AG04450 (cell line): ENCODE measurements at places on chromosomes 11 and 22.

DNA sequence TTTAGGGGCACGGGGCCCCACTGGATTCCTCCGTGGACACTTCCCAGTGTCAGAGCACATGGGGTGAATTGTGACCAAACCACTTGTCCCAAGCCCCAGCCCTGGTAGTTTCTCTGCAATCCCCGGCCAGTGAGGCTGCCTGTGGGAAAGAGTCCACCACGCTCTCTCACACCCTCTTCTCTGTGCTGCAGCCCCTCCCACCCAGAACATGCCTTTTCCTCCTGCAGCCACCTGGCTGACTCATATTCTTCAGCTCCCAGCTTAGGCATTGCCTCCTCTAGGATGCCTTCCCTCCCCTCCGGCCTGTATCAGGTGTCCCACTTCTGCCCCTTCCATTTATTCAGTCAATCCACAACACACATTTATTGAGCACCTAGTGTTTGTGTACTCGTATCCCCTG, 5.4 kb upstream of the RPS6KB2 start:
- no peak for DNase-seq

DNA sequence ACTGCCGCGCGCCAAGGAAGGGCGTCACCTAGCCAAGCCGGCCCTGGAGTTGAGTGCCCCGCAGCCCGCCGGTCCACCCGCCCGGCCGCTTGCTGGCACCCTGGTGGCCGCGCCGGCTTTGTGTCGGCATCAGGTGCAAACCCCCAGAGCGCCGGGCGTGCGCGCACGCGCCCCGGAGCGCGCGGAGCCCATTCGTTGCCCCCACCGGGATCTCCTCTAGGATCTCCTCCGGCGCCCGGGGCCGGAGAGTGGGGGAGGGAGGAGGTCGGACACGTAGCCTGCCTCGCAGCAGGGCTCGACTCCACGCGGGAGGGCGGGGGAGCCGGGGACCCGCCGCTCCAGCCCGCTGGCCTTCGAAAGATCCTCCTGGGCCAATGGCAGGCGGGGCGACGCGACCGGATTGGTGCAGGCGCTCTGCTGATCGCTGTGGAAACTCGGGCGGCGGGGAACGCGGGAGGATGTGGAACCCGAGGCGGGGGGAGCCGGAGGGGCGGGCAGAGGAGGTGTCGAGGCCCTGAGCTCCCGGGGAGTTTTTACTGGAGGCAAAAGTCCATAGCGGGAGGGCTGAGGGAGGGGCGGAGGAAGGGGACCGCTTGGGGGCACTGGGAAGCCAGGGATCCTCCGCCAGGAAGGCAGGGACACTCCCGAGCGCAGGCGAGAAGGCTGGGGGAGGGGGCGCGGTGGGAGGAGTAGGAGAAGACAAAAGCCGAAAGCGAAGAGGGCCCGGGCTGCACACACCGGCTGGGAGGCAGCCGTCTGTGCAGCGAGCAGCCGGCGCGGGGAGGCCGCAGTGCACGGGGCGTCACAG, at the start of gene FADS2:
Gene FADS2, plus strand, starts transcription at position 730 of the 808 bp plus-strand sequence. CDS start 91 bp downstream, outside the sequence.
- DNase-seq, result peak; percentile 80

- DNase-seq, result no peak
These were observed 174.2 kb upstream of the DDI1 start for GRCh38 chr11:103862094-103862801.

- no peak for DNase-seq
These were observed 44.4 kb upstream of the BARX2 start for GRCh38 chr11:129331217-129331616.

DNA sequence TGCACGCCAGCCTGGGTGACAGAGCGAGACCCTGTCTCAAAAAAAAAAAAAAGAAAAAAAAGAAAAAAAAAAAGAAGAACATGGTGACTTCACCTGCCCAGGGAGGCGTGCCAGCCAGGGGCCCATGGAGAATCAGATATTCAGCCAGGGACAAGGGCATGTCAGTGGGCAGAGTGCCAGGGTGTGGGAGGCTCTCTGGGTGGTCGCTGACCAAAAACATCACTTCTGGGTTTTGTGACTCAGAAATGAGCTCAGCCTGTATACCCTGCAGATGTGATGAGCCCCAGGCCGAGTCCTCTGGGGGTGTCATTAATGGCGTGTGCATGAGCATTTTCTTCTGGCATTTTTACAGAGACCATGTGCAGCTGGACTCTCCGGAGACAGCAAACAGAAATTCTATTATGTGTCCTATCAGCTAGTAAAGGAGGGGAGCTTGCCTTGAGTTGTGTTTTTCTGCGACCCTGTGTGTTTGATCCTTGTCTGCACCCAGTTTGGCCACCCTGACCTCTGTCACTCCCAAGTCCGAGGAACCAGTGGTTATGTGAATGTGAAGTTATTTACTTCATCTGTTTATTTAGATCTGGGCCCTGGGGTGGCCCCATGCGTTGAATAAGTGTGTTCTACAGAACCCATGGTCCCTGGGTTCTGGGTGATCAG, 53.6 kb downstream of the BCR start:
- peak; percentile 62 for DNase-seq

DNA sequence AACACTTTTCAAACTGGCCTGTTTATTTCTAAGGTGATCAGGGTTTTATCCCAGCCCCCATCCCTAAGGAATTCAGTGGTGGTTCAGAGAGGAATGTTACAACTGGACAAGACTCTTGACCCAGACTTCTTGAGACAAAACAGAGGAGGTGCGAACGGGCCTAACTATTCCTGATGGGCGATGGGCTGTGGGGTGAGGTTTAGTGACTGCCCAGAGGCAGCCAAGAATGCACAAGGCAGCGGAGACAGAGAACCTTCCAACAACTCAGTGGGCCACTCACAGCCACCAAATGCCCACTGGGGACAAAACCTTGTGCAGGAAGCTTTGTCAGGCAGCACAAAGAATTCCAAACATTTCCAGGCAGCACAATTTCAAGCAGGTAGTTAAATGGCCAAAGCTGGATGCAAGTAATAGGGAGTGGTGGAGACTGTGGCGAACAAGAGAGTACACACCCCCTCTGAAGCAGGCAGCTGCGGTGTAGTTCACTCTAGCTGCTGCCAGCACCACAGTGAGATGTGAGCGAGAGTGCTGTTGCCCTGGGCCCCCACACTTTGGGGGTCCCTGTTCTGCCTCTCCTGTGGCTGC, 29.2 kb downstream of the SCUBE1 start:
- no peak for DNase-seq

- DNase-seq, result peak; percentile 21
These were observed 71.5 kb upstream of the VSTM5 start for GRCh38 chr11:93921695-93922468.

GRCh38 chr11:5553343-5553742, 5.0 kb upstream of the OR52H1 start:
- no peak for DNase-seq

- DNase-seq, result no peak
These were observed 21.1 kb upstream of the PARVB start for GRCh38 chr22:44002997-44003396.

- DNase-seq, result no peak
These were observed 21.4 kb downstream of the FJX1 start for GRCh38 chr11:35639591-35640179.

GRCh38 chr11:126733685-126734084, 266.9 kb downstream of the KIRREL3 start:
- no peak for DNase-seq

DNA sequence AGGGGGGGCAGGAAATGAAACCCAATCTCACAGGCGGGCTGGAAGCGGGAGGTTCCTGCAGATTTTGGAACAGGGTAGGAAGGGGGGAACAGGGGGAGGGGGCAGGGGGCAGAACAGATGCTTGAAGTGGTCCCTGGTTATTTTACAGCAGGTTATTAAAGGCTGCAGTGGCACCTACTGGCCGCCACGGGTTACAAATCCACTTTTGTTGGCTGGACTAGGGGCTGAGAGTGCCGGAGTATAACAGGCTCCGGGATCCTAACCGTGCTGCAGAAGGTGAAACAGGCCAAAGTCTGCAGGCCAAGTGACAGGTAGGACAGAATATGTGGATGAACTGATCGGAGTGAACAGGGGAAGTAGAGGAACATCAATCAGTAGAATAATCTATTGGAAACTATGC, 2.5 kb downstream of the ROBO3 start:
- no peak for DNase-seq

GRCh38 chr11:33897761-33898375, 6.0 kb upstream of the LMO2 start:
- DNase-seq, result no peak

GRCh38 chr11:43959321-43959995, 17.0 kb downstream of the C11orf96 start:
- DNase-seq, result no peak

DNA sequence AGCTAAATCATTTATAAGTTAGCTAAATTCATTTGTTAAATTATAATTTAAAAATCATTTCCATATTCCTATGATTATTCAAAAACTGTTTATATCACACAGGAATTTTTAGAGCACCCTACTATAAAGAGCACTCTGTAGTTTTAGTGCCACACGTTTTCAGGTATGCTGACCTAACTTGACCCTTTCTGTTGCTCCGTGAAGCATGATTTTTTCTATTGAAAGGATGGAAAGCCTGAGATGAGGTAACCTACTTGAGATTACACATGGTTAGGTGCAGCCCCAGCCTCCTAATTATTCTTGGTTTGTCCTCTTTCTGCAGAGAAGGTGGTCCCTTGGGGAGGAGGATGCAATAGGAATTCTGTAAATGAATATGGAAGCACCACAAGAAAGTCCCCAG, 72.6 kb downstream of the PPFIBP2 start:
- DNase-seq, result no peak

- DNase-seq, result no peak
These were observed 49.7 kb downstream of the TBC1D22A start for GRCh38 chr22:46812034-46812605.

DNA sequence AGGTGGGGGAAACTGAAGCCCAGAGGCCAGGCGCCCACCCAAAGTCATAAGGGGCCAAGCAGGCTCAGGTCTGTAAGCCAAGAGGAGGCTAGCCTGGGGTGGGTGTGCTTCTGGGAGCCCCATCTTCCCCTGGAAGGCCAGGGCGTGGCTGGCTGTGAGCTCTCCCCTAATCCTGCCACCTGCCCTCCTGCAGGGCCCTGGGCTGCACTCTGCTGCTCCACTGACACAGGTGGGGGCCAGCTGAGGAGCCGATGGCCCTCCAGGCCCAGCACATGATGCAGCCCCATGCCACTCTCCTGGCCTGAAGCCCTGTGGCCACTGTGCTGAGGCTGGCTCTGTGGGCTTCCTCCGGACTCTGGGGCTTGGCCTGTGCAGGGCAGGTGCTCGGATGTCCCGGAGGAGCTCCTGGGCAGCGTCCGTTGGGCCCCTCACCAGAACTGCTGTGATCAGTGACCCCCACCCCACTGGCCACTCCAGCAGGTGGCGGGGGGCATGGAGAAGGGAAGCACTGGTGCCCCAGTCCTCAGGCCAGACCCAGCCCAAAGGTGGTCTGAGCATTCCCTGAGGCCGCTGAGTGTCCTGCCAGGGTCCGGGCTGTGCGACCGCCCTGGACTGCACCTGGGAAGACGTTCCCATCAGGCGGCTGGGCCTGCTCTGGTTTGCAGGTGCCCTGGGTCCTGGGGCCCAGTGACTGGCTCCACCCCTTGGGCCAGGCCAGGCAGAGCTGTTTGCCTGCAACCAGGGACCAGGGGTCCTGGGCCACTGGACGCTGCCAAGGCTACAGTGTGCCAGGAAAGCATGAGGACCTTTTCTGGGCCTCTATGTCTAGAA, 8.5 kb downstream of the PIM3 start:
- no peak for DNase-seq

DNA sequence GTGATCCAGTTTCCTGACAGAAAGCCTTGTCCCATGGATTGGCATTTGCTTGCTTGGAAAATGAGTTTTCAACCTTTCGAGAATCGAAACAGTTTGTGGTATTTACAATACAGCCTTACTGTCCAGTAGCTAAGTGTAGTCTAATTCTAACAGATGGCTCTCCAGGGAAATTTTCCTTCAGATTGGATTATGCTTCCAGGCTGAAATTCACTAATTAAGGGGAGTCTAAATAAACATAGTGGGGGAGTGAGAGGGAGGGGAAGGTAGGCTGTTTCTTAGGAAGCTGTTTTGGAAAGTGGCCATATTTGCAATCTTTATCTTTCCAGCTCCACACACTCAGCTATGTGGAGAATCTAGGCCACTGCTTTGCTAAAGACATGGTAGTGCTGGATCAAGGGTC, 81.3 kb downstream of the SYT9 start:
- DNase-seq, result no peak

GRCh38 chr11:84524422-84525051, 1102.6 kb downstream of the DLG2 start:
- no peak for DNase-seq

GRCh38 chr11:108838102-108838791, 173.4 kb downstream of the DDX10 start:
- DNase-seq, result no peak

GRCh38 chr11:73866095-73866579, 10.5 kb downstream of the COA4 start:
- DNase-seq, result no peak

DNA sequence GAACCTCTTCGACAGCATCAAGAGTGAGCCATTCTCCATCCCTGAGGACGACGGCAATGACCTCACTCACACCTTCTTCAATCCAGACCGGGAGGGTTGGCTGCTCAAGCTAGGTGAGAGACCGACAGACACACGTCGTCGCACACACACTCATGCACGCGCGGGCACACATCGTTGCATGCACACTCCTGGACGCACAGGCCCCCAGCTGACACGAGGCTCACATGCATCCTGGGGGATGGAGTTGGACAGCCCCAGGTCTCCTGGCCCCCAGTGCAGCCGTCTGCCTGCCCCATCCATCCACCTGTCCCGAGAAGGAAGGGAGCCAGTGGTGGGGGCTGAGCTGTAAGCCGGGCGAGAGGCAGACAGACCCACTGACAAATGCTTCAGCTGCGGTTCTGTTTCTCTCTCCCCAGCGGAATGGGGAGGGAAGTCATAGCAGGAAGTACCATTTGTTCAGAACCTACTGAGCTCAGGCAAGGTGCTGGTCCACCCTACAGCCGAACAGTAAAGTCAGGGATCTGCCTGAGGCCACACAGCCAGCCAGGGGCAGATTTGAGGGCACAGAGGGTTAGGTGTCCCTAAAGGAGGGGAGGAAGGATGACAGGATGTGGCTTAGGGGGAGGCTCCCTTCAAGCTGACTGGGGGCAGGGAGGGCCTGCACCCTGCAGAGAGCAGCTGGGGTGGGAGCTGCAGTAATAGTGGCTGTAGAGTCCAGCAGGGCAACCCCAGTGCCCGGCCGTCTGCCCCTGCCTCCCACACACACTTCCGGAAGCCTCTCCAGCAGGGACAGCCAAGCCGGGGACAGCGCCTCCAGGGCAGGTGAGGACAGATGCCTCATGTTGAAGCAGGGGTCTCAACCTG, 27.1 kb downstream of the CYTH4 start:
- no peak for DNase-seq

DNA sequence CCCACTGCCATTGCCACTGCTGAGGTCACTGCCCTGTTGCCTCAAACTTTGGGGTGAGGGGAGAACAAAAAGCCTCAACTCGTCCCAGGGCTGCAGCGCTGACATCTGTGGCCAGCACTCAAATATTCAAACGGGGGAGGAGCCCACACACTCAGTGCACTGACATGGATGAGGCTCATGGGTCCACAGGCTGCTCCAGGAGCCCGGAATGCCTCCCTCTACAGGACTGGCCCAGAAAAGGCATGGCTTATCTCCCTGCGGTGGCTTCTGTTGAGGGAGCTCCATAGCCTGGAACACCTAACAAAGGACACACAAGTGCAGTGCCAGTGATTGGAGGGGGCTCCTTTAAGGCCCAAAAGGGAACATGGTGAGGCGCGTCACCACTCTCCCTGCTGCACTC, 341.1 kb upstream of the LUZP2 start:
- DNase-seq, result no peak

GRCh38 chr11:109789901-109790300, 303.3 kb upstream of the ZC3H12C start:
- no peak for DNase-seq
